ENCODE measurements at places on chromosomes 6 and 20.

- no peak for DNase-seq
These were observed 144.6 kb downstream of the ARHGAP18 start for GRCh38 chr6:129565366-129565765.

DNA sequence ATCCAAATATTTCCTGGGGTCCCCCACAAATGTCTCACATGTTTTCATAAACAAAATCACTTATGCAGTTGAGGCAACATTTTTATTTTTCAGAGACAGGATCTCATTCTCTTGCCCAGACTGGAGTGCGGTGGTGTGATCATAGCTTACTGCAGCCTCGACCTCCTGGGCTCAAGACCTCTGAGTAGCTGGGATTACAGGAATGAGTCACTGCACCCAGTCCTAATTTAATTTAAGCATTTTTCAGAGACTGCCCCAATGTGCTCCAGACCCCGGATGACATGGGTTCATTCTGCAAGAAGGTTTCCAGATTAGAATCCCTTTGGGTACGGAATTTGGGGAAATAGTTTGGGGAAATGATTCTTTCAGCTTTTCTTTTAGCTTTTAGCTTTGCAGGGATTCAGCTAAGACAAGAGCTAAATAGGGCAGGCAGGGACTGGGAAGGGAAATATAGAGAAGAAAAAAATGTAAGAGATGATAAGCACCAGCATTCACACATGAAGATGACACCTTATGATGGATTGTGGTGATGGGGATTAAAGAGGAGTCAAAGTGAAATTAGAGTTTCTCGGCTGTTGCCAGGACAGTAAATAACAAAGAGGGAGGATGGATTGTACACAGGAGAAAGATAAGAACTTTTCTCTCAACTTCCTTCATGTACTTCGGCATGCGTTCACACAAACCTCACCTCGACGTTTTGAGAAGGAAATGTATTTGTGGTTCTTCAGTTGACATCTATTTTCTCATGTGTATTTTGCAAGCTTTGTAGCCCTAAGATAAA lies 169.4 kb upstream of the TAB2 start:
- DNase-seq: no peak

- no peak for DNase-seq
These were observed 16.7 kb downstream of the PMEPA1 start for GRCh38 chr20:57693002-57693582.

- DNase-seq: no peak
These were observed 11.7 kb downstream of the ACSS1 start for GRCh38 chr20:25046181-25046641.

- no peak for DNase-seq
These were observed 155.5 kb downstream of the ESR1 start for GRCh38 chr6:151963001-151963400.

DNA sequence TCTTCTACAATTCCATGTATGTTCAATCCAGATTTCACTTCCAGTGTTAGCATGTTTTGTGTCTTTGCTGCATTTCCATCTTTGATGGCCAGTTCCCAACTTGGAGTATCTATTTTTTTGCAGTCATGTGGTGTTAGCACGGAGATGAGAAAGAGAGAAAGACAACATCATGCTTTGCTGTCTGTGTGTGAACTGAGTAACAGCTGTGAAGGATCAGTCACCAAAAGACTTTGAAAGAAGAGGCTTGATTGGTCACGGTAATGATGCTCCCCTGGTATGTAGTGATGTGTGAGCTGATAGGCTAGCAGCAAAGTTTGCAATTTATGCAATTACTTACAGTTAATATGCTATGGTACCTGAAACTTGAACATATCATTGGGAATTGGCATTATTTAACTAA lies 731.3 kb upstream of the NRSN1 start:
- DNase-seq: no peak

DNA sequence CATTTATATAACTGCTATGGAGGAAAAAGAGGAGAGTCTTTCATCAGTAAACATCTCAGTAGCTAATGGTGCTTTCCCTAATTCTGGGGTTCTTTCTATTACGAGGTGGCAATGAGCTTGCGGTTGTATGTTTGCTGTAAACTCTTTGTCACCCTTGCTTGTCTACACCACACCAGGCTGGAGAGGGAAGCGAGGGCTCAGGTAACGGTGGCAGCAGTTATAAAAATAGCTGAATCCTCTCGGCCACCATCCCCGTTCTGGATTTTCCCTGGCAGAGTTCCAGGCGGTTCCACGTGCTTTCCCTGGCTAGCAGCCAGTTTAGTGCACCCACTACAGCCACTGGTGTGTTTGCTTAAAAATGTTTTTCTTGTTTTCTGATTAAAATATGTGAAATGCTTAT lies 39.0 kb downstream of the MAS1 start:
- DNase-seq: no peak

DNA sequence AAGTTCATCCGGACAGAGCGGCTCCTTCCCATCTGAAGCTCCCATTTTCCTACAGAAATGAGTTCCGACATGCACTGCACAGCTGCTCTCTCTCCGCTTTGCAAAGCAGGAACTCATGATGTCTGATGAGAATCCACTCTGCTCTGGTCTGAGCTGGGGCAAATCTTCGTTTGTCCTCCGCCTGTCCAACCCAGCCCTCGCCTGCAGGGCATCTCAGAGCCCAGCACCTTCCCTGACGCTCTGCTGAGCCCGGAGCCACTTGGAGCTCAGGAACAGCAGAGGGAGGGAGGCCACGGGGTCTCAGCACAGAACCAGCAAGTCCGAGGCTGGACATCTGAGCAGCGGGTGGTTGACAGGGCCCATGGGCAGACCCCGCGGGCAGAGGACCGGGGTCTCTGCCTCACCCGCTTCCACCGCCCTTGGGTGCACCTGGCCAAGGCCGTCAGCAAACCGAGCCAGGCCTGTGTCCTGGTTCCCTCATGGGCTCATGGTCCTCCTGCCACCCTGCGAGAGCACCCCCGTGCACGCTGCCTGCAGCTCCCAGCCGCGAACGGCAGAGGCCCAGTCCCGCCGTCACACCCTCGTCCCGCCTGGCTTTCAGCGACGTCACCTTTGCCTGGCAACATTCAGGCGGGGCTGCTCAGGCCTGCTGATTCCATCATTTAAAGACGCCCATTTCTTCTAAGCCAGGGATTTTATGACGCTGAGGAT lies 78.5 kb upstream of the BHLHE23 start:
- no peak for DNase-seq

- no peak for DNase-seq
These were observed 135.3 kb upstream of the BEND6 start for GRCh38 chr6:56819604-56820003.

GRCh38 chr20:36848078-36848660 lies 27.8 kb upstream of the TLDC2 start:
- DNase-seq: peak; percentile 81

GRCh38 chr6:48169635-48170034 lies 58.6 kb upstream of the PTCHD4 start:
- no peak for DNase-seq

Data from right atrium auricular region (tissue), 2 donors.